ENCODE measurements at places on chromosomes 11 and 22.
A peak's percentile ranks its signal among the peaks of the same experiment; 100 is the strongest.

- no peak for DNase-seq
These were observed 201.4 kb downstream of the BLID start for GRCh38 chr11:121914508-121915059.

DNA sequence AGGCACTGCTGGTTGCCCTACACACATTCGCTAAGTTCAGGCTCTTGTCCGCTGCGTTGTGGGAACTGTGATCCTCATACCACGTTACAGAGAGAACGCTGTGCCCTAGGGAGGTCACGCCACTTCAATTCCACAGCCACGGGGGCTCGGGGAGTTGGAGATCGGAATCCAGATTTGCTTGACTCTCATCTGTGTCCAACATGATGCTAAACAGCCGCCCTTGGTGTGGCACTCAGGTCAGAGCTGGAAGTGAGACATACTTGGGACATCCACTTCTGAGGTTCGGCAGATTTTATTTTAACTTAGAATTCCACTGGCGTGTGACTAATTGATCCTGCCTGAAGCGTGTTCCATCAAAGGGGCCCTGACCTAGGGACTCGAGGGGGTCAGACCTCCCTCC lies 41.7 kb downstream of the RIBC2 start:
- DNase-seq, result no peak

DNA sequence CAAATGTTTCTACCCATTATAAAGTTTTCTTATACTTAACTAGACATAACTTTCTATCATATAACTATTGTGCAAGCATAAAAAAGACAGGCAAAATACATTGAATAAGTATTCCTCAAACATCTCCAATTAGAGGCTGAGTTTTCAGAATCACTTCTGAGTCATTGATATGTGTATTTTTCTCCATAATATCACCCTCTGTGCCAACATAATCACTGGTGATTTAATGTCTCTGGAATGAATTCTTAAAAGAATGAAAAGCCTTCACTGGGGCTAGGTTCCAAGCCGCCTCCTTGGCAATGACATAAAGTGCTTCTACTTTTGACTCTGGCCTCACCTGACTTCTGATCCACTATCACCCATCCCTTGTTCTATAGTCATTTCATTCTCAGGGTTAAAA lies 197.0 kb upstream of the E2F8 start:
- no peak for DNase-seq

GRCh38 chr11:19368726-19369375 lies 128.1 kb upstream of the E2F8 start:
- no peak for DNase-seq

DNA sequence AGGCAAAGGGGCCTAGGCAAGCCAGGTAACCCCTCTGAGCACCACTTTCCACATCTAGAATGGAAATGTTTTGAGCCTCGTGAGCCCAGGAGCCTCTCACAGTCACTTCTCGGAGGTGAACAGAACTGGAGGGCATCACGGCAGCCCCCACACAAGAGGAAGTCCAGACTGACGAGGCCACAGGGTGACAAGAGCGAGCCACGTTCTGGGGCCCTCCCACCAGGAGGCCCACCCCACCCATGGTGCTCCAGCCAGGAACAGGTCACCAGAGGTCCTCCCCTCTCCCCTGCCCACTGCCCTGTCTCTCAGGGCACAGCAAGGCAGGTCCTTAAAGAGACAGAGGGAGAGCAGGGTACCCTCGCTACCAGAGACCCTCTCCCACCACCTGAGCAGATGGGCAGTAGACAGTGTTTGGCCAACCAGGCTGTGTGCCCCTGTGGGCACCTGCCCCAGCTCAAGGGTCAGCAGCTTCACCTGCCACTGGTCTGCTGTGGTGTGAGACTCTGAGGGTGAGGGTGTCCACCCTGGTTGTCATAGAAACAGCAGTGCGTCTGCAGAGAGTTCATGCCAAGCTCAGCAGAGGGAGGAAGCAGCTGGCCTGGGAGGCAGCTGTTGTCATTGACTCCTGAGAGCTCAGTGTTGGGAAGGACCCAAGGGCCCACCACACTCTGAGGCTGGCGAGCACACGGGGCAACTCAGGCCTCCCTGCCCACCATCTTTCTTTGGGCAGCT lies 31.4 kb downstream of the RSPH14 start:
- DNase-seq, result no peak

DNA sequence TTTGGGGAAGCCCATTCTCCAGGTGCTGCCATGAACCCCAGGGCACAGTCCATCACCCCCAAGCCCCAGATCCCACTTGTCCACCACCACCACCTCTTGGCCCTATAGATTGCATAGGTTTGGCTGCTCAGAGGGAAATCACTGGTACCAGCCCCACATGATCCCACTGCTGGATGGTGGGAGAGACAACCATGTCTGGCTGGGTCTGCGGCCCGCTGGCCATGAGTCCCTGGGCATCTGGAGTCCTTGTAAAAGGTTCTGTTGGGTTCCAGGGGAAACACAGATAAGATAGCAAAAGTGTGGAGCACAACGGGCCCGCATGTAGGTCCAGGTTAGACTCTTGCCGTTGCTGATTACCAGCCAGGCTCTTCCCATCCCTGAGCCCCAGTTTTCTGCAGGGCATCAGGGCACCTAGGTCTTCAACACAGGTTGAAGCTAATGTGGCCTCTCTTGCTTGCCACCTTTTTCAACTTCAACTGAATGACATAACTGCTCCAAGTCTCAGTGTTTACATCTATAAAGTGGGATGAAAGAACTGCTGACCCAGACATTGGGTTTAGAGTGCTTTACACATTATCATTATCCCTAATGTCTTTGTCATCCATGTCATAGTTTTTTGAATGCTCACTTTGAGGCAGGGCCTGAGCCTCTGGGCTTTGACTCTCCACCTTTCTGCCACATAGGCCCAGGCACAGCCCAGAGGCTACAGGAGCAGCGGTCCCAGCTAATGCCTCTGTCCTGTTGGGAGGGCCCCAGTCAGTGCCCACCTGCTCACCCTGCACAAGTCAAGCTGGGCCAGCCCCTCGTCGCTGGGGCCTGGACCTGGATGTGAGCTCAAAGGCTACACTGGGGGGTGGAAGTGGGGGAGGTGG lies 1.0 kb upstream of the TANGO2 start:
- DNase-seq, result no peak

DNA sequence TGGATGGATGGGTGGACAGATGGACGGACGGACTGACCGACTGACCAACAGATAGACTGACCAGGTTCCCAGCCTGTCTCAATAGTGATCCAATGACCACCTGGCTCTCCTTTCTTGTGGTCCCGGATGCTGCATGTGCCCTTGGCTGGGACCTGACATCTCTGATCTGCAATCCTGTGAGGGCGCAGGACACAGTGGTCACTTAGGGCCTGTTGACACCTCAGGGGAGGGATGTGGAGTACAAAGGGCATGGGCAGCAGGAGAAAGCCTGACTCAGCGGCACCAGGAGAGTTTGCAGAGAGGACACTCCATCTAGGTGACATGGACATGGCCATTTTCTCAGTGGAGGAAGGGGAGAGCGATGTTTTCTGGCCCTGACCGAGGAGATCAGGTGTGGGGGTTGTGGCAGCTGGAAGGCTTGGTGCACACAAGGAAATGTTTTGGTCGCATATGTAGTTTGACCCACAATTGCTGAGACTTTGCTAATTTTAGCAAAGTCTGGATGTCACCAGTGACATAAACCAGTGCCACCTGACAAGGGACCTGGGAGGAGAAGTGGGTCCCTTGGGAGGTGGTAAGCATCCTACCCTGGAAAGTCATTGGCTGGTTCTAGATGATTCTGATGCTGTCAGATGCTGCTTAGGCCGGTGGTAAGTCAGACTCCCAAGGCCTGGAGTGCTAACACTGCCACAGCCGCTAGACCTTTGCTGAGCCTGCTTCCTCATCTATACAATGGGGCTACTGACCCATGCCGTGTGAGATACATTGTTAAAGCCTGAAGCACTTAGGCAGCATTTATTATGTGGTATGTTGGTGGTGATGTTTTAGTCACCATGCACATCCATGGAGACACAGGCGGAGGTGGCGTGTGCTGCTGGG lies 50.7 kb downstream of the CD82 start:
- DNase-seq, result no peak

GRCh38 chr11:133927690-133928627 lies 28.8 kb downstream of the IGSF9B start:
- peak; percentile 86 for DNase-seq

DNA sequence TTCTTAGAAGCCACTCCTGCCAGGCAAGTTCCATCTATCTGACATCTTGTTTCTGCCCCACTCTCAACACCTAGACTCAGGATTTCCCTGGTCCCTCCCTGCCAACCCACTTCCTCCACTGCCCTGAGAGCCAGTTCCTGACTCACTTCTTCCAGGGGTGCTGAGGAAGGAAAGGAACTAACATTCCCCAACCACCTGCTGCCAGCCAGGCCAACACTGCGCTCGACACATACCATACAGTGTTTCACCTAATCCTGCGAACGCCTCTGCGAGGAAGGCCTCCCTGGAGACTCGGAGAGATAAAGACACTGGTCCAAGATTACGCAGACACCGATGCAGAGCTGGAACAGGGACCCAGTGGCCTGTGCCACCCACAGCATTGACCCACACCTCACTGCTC lies 40.2 kb downstream of the MICAL3 start:
- DNase-seq, result no peak

DNA sequence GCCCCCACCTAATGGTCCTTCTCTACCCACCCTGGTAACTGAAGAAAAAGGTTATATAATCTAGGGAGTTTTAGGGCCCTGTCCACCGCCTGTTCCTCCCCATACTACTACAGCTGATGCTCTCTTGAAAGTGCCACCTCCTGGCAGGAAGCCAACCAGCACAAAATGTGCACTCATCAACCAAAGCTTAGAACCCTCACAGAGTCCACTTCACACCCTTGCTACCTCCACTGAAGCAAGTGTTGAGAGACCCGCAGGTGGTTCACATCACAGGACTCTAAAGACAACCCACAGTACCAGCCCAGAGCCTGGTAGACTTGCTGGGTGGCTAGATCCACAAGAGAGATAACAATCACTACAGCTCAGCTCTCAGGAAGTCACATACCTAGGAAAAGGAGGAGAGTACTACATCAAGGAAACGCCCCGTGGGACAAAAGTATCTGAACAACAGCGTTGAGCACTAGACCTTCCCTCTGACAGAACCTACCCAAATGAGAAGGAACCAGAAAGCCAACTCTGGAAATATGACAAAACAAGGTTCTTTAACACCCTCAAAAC lies 17.5 kb upstream of the OR10W1 start:
- no peak for DNase-seq

DNA sequence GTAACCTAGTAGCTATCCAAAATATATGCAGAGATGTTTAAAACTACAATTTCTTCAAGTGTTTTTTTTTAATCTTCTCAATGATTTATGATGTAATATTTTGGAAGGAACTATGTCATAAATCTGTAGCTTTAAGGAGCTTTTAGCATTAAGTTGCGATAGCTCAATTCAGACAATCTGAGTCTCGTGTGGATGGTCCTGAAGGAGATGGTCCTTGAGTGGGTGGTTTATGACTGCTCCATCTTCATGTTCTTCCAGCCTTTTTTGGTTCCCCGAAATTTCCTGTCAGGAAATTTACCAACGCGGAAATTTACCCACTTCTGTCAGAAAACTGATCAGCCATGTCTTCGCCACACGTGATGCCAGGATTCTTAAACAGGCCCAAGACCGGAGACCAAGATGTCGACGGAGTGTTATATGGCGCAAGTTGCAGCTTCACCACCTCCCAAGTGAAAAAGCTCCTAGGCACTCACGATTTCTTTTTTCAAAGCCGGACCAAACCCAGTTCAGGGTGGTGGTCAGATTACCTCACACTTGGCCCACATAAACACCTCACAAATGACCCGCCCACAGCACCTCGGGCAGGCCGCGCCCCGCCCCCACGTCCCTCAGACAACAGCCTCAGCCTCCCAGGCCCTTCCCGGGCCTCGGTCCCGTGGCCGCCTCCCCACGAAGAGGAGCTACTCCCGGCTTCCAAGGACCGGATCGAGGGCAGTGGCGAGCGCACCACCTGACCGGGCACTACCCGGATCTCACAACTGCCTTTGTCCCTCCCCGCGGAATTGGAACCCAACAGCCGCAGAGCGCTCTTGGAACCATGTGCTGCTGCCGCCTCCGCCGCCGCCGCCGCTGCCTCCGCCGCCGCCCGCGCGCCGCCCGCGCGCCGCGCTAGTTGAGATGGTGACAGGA lies at the start of gene MORC2:
TSS of gene MORC2 (minus strand) at position 760 of the 909 bp plus-strand sequence. CDS start 885 bp downstream, outside the sequence.
- peak; percentile 41 for DNase-seq

Data from NCI-H510A (cell line).